ENCODE measurements at places on chromosomes 4 and X. TPM values are rescaled to one million over a fixed set of nuclear protein-coding genes. Genes with fewer than 3 reads are reported as not detected.

Gene GNRHR
- not detected for polyA plus RNA-seq

- DNase-seq: no peak
Observed at GRCh38 chrX:107827030-107827831, 1.6 kb downstream of the MID2 start.

GRCh38 chr4:174084542-174084941 is 198.9 kb downstream of the FBXO8 start:
- no peak for DNase-seq

DNA sequence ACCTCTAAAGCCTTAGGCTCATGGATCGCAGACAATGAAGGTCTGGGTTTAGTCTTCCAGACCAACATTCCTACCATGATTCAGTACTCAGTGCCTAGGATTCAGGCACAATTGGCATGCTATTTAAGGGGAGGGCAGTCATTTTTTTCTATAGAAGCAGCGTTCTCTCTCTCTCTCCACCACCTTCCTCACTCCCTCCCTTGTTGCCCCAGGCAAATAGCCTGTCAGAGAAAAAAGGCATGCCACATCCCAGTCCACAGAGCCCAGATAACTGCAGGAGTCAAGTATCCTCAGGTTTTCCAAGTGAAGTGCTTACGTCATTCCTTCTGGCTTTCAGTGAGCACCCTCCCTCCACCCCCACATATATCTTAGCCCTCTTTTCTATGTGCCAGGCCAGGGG is 533.0 kb downstream of the BCOR start:
- DNase-seq: no peak

GRCh38 chr4:84035568-84035967 is 463.5 kb downstream of the NKX6-1 start:
- DNase-seq: no peak
